ENCODE measurements at places on chromosomes 1 and 21. TPM values are rescaled to one million over a fixed set of nuclear protein-coding genes. Genes with fewer than 3 reads are reported as not detected.

MAD2L2 gene
- 93.8 TPM for total RNA-seq

DNA sequence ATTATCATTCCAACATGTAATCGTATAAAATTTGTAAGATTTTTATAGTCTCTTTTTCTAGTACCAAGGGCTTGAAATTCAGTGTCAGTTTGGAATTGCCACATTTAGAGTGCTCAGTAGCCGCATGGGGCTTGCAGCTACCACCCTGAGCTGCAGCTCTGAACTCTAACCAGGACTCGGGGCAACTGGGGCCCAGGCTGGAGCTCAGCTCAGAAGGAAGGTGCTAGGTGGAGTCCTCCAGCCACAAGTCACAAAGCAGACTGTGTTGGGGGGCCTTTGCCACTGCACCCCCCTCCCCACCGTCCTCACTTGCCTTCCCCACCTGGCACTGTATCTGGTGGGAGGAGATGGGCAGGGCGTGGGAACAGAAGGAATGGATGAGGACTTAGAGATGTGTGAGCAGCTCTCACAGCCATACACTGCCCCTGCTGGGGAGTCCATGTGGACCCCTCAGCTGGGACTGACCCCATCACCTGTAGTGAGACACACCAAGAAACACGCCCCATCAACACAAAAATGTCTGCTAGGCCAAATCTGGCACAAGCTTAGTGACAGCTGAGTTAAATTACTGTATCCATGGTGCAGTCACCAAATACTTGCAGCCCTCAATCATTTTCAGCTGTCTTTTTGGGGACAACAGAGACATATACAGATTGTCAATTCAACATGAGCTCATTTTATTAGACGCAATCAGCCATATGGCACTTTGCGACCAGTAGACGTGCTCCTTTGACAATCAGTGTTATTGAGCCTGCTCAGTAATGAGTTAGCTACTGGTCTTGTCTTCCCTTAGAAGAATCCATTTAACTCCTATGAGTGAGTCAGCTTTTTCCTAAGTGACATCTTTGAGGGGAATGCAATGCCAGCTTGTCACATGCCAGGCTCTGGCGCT, 241.7 kb upstream of the RAB4A start:
- H3K4me1 ChIP-seq, result peaks cover 6% of the 10 kb centered on the region
- peaks cover 20% of the 10 kb centered on the region for H3K27me3 ChIP-seq
- H3K27ac ChIP-seq, result no peak overlapping the region
- no peak for DNase-seq
- no peak overlapping the region for H3K4me3 ChIP-seq

DNA sequence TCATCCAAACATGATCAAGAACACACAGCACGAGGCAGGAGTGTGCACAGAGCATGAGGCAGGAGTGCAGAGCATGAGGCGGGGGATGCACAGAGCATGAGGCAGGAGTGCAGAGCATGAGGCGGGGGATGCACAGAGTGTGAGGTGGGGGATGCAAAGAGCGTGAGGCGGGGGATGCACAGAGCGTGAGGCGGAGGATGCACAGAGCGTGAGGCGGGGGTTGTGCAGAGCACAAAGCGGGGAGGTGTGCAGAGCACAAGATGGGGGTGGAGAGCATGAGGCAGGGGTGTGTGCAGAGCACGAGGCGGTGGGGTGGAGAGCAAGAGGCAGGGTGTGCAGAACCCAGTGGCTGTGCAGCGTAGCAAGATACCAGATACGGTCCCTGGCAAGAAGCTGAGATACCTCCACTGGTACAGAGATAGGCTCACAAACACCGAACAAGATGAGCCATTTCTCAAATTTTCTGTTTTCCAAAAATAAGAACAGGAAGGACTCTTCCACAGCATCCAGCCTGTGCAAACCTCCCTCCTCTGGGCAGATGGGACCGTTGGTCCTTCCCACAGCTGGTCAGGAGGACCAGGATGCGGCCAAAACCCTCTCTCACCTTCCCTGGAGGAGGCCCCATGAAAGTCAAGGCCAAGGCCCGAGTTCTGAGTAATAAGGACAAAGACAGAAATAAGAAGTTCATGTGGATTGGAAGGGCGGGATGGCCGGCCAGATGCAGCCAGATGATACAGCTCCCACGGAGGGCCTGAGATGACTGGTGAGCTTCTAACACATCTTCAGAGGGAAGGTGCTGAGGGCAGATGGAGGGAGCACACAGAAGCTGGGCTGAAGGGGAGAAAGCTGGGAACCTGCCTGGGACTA, 12.0 kb downstream of the SPATC1L start:
- H3K27me3 ChIP-seq, result peaks cover 35% of the 10 kb centered on the region
- H3K36me3 ChIP-seq, result no peaks in the 10 kb centered on the region
- DNase-seq, result no peak

GRCh38 chr1:163836481-163836880, 514.7 kb downstream of the NUF2 start:
- H3K27me3 ChIP-seq, result no peaks in the 10 kb centered on the region
- H3K36me3 ChIP-seq, result no peaks in the 10 kb centered on the region
- no peak overlapping the region for H3K4me3 ChIP-seq

LYPLA2 gene
- 78.0 TPM for total RNA-seq

DNA sequence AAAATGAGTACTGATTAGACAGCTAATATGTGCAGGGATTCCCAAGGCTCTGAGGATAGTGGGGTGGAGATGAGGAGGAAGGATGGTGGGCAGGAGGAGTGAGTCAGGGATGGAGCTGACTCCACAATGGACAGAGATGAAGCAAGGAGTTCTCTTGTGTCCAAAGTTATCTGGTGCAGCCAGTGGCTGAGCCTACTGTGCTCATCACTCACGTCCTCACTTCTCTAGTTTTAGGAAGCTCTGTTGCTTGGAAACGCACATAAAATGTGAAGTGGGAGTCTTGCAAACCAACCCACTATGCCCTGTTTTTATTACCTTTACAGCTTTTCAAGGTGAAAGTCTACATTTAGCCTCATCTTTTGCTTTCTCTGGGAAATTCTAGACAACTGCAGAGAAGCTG, 36.5 kb upstream of the SAMD13 start:
- no peaks in the 10 kb centered on the region for H3K36me3 ChIP-seq
- DNase-seq, result no peak
- H3K27me3 ChIP-seq, result no peaks in the 10 kb centered on the region
- H3K27ac ChIP-seq, result no peak overlapping the region
- H3K4me3 ChIP-seq, result no peak overlapping the region
- H3K4me1 ChIP-seq, result peaks cover 27% of the 10 kb centered on the region

PDZK1 gene
- 0.27 TPM for total RNA-seq

SPRR2A gene
- not detected for total RNA-seq
